ENCODE measurements at places on chromosomes 5 and 9. TPM values are rescaled to one million over a fixed set of nuclear protein-coding genes. Genes with fewer than 3 reads are reported as not detected.

C9orf50 gene
- not detected for total RNA-seq

PCSK1 gene
- 0.11 TPM for total RNA-seq

SLC6A18 gene
- total RNA-seq: not detected

ADAMTS13 gene
- 1.5 TPM for total RNA-seq

OLFML2A gene
- 39.6 TPM for total RNA-seq

RAB3C gene
- total RNA-seq: 2.6 TPM

FCN2 gene
- not detected for total RNA-seq

SLC28A3 gene
- total RNA-seq: under 0.01 TPM

CCL27 gene
- total RNA-seq: not detected

GEMIN5 gene
- 14.1 TPM for total RNA-seq

TSSK1B gene
- not detected for total RNA-seq
